ENCODE measurements at places on chromosomes 2 and 18. TPM values are rescaled to one million over a fixed set of nuclear protein-coding genes. Genes with fewer than 3 reads are reported as not detected.

SUMO1 gene
- 190 TPM for polyA plus RNA-seq

ANKRD23 gene
- 4.2 TPM for polyA plus RNA-seq

STPG4 gene
- 0.37 TPM for polyA plus RNA-seq

CHPF gene
- 17.6 TPM for polyA plus RNA-seq

RTP5 gene
- 0.06 TPM for polyA plus RNA-seq

PDE1A gene
- polyA plus RNA-seq = 18.5 TPM

SPATA3 gene
- polyA plus RNA-seq = not detected

SRD5A2 gene
- polyA plus RNA-seq = 0.06 TPM

RSAD2 gene
- polyA plus RNA-seq = 3.9 TPM

PLGLB2 gene
- 4.9 TPM for polyA plus RNA-seq
